Ovary (tissue), 10 donors: ENCODE measurements at places on chromosomes 7 and 10.

DNA sequence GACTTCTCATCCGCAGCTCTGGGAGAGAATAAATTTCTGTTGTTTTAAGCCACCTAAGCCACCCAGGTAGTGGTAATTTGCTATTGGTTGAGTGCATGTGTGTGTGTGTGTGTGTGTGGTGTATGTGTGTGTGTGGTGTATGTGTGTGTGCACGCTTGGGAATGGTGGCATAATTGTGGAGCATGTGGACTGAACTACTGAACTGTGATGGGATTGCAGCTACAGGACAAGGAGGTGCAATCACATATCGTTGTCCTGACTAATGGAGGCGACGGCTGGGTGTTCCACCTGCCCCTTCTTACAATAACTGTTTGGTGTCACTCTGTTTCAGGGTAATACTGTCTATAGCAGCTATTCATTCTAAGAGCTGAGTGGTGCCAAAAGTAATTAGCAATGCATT, 448.7 kb upstream of the PFKP start:
- DNase-seq, result no peak

GRCh38 chr10:102358712-102359382, 36.7 kb upstream of the NFKB2 start:
- DNase-seq, result no peak

- DNase-seq, result no peak
Measured at GRCh38 chr7:64888901-64889685, 14.0 kb upstream of the ZNF273 start.

DNA sequence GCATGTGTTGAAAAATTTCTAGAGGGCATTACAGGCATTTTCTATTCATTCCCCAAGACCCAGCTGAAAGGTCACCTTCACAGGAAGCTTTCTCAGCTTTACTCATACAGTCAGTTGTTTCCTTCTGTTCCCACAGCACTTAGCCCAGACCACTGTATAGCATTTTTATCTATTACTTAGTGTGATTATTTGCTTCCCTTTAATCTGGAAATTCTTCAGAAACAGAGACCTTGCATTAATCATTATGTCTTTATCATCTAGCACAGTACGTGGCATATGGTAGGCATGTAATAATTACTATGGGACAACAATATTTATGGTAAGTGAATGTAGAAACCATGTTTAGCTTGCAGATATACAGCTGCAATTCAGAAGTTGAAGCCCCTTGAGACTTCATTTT, 38.2 kb upstream of the CDK6 start:
- DNase-seq, result no peak

- DNase-seq, result no peak
Measured at GRCh38 chr10:28302012-28302637, 739 bp downstream of the MPP7 start.

DNA sequence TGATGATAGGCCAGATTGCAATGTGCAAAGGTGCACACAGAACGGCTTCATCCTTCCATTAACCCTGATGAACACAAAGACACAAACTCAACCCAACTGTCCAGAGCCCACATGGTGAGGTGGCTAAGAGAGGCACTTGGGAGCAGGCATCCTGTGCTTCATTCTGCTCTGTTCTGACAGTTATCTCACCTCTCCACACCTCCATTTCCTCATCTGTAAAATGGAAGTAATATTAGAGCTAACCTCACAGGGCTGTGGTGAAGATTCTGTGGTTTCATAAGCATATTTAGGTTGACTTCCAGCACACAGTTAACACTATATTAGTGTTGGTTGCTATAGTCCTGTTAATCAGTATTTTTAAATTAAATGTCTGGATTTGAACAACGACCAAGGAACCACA, 126.3 kb downstream of the TAX1BP1 start:
- DNase-seq, result no peak

DNA sequence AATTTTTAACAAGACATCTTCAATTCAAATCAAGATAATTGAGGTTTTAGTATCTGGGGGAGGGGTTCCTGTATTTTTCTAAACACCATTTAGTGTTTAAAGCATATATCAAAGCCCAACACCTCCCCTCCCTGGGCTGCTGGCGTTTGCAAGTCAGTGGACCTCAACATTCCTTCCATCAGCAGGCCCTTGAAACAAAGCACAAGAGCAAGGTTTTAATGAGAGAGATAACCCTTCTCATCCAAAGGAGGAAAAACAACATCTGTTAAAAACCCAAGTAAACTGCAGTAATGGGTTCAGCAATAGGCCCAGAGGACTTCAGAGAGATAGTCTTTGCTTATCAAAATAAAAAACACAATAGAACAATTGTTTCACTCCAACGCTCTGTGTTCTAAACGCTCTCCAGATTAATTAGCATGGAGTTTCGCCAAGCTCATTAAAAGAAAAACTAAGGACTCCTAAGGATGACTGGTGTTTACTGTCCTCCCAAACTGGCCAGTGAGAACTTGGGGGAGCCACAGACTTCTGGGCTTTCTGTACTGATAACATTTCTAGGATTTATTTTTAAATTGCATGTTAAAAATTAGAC, 2.5 kb downstream of the JCAD start:
- DNase-seq, result no peak

GRCh38 chr10:102121739-102122372, 1.7 kb upstream of the LDB1 start:
- peak; percentile 76 for DNase-seq

GRCh38 chr7:146804620-146805019, 688.0 kb downstream of the CNTNAP2 start:
- DNase-seq, result no peak

DNA sequence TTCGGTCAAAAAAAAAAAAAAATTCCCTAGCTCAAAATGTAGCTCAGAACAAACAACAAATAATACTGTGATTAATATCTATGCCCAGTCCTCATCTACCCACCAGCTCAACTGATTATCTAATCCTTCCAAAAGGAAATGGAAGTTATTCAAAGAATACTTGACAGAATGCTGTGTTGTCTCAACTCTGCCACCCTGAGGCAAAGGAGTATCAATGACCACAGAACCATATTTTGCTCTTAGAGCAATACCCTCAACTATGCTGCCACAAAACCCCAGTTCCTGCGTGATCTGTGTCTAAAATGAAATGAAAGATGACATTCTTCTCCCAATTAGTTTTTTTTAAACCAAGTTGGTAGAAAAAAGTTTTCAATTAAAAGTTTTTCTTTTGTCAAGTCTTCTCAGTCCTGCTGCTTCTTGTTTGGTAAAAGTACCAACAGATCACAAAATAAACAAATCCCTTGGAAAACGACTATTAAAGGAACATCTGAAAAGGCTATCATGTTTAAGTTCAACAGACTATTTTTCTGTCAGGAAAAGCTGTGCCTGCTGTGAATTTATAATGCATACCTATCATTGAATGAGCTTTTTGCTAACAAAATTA, 21.6 kb downstream of the RBM28 start:
- no peak for DNase-seq

- no peak for DNase-seq
Measured at GRCh38 chr10:12055732-12056131, 13.0 kb upstream of the DHTKD1 start.

DNA sequence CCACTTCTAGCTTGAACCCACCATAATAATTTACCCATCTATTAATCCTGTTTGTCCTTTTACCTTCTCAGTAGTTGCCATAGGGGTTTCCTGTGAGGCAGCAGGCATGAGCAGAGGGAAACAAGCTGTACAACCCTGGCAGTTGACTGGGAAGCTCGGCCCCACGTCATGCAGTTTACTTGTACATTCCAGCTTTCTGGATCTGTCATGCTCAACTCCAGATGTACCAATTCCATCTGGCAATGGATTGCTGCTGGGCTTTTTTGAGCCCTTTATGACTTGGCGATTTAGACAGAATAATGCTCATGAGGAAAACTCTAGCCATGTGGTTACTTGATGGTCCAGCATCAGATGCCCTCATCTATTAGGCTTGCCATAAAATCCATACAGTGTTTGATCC, 112.5 kb downstream of the GNAI1 start:
- DNase-seq, result no peak

DNA sequence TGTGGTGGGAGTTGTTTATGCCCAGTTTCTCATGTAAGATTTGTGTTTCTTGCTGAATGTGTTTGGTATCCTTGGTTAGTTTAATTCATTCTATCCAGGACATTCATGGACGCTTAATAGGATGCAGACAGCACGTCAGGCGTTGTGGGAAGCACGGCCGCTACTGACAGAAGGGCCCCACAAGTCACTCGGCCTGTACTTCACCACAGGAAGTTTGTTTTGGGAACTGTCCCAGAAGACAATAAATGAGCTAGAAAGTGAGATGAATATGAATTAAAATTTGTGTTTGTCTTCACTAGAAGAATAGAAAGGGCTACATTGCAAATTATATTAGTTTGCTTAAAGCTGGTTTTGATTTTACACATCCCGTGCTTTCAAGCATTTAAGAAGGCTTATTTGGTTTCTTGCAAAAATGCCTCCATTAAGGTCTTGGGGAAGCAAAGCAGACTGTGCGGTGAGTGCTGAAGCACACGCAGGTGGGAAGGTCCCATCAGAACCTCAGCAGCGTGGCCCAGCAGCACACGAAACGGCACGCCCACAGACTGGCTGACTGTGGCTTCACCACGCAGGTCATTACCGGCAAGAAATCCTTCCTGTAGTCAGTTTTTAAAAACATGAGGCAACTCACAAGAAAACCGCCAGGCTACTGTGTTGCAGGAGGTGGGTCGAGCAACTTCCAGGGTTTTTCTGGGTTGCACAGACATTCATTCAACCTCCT, 74.1 kb downstream of the VIPR2 start:
- no peak for DNase-seq

GRCh38 chr7:104848138-104848990, 165.6 kb upstream of the KMT2E start:
- DNase-seq, result peak; percentile 41

GRCh38 chr10:46234026-46234425, 52.8 kb upstream of the ANTXRL start:
- no peak for DNase-seq

DNA sequence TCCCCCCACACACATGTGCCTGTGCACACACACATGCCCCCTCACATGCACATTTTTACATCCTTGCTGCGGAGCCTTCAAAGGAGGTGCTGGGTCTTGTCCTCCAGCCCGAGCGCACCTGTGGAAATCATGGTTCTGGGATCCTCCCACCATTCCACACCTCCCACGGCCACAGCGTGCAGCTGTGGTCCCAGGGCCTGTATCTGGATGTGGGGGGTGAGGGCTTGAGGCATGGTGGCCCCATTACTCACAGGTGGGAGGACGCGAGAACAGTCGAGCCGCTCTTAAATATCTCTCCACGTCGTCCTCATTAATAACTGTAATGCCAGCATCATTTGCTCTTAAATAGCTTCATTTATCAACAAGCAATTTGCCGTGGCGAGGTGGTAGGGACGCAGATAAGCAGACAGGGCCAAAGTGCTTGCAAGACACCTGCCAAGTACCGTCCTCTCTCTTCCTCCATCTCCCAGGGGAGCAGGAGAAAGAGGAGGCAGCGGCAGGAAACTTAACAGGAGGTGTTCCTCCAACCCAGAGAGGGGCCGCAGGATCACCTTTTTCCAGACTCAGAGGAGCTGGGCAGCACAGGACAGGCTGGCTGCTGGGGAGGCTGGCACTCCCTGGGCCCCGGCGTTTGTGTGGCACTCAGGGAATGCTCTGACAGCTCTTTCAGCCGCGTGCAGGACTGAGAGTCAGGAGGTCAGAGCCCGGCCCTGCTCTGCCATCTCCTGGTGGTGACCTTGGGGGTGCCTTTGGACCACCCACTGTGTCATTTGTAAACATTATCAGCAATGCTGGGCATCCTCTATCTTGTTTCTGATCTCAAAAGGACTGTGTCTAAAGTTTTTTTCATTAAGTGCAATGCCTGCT, 87.4 kb downstream of the CDH23 start:
- no peak for DNase-seq

GRCh38 chr10:930625-931325, 730 bp downstream of the LARP4B start:
- peak; percentile 60 for DNase-seq

GRCh38 chr7:46393142-46393541, 472.1 kb upstream of the IGFBP3 start:
- DNase-seq, result no peak

- no peak for DNase-seq
Measured at GRCh38 chr10:96401036-96401435, 42.2 kb upstream of the OPALIN start.

DNA sequence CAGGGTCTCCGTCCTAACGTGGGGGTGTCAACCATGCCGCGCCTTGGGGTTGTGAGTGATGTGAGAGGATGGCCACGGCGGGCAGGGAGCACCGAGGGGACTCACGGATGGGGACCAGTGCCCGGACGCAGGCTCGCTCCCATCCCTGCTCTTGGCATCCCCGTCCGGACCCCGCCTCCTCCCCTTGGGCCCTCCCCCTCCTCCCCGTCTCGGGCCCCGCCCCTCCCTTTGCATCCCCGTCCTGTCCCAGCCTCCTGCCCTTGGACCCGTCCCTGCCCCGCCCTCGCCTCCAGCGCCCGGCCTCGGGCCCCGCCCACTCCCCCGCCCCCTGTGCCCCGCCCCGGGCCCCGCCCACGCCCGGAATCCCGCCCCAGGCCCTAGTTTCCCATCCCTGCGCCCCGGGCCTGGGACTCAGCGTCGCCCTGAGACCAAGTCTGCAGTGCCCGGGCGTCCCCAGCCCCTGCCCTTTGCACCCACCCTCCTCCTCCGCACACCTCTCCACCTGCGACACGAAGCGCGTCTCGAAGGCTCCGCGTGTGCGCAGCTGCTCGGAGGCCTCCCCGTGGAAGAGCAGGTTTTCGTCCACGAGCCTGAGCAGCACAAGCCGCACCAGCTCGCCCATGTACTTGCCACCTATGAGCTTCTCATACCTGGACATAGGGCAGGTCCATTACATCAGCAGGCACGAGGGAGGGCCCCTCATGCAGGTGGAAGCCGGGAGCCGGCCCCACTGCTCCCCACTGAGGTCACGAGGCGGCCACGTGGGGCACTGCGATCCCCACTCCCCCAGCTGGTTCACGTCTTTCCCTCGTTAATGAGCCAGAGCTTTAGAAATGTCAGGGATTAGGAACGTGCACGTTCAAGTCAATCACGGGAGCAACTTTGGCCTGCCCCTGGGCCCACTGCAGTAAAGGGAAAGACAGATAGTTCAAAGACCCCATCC, 5.1 kb upstream of the MYL7 start:
- peak; percentile 79 for DNase-seq

DNA sequence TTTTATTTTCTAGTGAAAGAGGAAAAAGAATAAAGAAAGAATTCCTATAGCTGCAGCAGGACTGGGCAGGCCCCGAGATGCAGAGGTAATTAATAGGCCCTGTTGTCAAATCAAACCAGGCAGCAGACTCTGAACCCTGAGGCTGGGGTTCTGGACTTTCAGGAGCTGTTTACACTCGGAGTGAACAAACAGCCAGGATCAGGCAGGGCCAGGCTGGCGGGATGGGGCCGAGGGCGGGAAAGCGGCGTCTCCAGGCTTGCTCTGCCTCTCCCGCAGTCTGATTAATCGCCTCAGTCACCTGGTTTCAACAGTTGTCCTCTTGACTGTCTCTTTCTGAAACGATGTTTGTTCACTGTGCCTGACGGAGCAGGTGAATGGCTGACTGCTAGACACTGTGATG, 675.4 kb upstream of the FOXK1 start:
- DNase-seq, result no peak

- DNase-seq, result no peak
Measured at GRCh38 chr7:23594879-23595604, 2.1 kb upstream of the CCDC126 start.
